GM18507 (cell line): ENCODE measurements at places on chromosomes 2 and 18.

DNA sequence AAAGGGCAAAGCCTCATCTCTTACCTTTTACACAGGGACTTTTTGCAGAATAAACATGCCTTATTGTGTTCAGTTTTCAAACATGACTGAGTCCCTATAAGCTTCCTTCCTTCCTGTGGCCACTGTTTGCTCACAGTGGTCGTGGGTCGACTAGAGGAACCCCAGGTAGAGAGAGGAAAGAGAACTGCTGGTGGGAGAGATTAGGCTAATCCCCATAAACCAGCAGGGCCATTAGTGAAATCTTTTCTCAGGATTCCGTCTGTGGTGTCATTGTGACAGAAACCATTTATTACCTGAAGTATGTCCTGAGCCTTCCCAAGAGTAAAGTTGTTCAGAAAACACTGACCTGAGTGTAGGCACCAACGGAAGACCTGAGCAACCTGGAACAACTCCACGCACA, 21.3 kb upstream of the BOD1L2 start:
- DNase-seq = no peak

DNA sequence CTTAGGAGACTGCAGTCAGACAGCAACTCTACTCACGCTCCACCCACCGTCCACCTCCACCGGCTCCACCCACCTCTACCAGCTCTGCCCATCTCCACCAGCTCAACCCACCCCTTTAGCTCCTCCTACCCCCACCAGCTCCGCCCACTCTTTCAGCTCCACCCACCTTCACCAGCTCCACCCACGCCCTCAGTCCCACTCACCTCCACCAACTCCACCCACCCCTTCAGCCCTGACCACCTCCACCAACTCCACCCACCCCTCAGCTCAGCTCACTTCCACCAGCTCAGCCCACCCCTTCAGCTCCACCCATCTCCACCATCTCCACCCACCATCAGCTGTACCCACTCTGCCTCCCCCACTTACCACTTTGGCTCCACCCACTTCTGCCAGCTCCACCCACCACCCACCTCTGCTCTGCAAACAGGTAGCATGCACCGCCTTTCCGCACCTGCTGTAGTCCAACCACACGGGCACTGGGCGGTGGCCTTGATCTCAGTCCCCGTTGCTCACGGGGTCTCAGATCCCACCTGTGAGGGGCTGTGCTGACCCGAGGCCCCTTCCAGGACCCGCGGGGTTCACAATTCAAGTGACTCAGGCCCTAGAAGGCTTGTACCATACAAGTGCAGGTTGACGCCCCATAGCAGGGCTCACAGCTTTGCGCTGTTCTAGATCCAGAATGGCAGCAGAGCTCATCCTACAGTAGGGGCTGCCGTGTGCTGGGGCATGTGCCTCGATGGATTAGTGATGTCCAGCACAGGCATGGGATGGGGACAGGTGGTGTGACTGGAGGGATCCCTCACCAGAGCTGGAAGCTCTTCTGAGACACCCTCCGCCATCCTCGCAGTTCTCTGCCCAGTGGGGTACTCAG, 77.2 kb upstream of the OTOS start:
- DNase-seq = no peak

GRCh38 chr2:190235101-190235500, 84.5 kb downstream of the HIBCH start:
- no peak for DNase-seq

DNA sequence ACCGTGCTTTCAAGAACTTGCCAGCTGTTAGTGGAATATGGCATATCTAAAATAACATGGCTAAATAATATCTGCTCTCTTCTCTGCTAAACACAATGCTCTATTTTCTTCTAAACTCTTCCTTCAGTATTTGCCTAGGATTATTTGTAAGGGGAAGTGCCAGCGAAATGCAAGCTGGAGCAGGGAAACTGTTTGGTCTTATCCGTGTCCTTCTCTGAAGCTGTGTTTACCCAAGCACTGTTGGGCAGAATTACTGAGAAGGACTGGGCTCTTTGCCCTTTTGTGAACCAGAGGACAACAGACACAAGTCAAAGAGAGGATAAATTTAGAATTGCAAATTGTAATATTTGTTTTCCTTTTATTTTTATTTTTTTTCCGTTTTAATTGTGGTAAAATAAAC, 23.6 kb downstream of the CPO start:
- no peak for DNase-seq

GRCh38 chr2:69222953-69223658, 163.9 kb downstream of the GFPT1 start:
- DNase-seq = no peak
